Small intestine (tissue), 16 donors: ENCODE measurements at places on chromosomes 11 and 22. TPM values are rescaled to one million over a fixed set of nuclear protein-coding genes. Genes with fewer than 3 reads are reported as not detected.

DNA sequence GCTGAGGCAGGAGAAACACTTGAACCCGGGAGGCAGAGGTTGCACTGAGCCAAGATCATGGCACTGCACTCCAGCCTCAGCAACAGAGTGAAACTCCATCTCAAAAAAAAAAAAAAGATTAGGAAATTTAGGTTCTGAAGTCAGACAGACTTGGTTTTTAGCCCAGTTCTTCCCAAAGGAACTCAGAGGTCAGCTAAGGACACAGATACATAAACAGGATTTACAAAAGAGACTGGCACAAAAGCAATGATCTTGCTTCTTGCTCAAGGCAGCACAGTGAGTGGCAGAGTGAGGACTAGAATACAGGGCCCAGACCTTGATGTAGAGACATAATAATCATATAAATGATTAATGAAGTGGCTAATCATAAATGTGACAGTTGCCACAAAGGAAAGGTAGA, 25.4 kb upstream of the RRAS2 start:
- DNase-seq, result no peak
- H3K27me3 ChIP-seq, result no peaks in the 10 kb centered on the region
- H3K4me3 ChIP-seq, result no peak overlapping the region
- H3K36me3 ChIP-seq, result no peaks in the 10 kb centered on the region
- no peak overlapping the region for H3K27ac ChIP-seq

- no peak overlapping the region for H3K4me3 ChIP-seq
- DNase-seq, result peak; percentile 20
- peaks cover 2% of the 10 kb centered on the region for H3K4me1 ChIP-seq
- H3K27me3 ChIP-seq, result no peaks in the 10 kb centered on the region
- no peak overlapping the region for H3K27ac ChIP-seq
Measured at GRCh38 chr11:102603091-102603490, 22.0 kb downstream of the MMP20 start.

DNA sequence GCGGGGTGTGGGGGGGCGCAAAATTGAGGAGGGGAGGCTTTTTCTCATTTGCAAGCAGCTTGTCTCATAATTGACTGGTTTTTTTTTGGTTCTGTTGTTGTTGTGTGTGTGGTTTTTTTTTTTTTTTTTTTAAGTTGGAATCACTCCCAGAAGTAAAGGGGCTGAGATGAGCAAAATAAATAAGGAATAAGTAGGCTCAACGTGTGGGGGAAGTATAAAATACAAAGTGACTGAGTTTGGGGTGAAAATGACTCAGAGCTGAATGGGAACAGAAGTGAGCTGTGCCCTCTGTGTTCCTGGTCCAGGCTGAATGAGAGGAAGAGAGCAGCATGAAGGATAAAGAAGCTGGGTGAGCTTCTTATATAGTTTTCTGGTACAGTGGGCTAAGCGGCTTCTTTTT, 90.0 kb downstream of the GRIK4 start:
- no peaks in the 10 kb centered on the region for H3K36me3 ChIP-seq
- no peaks in the 10 kb centered on the region for H3K27me3 ChIP-seq
- DNase-seq, result no peak

DNA sequence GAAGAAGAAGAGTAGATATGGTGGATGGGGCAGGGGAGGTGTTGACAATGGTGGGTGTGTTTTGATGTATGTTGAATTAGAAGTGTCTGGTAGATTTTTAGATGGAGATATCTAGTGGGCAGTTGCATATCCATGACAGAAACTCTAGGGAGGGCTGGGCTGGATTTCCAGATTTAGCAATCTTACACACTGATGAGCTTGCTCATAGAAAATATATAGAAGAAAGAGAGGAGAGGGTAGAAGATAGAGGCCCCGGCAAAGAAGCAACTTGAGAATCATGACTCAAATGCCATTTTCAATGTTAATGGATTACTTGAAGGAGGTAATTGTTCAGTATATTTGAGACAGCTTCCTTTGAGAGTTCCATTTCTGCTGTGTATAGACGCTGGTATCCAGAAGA, 8.2 kb downstream of the REXO2 start:
- no peaks in the 10 kb centered on the region for H3K4me1 ChIP-seq
- DNase-seq, result no peak
- no peaks in the 10 kb centered on the region for H3K27me3 ChIP-seq
- no peak overlapping the region for H3K4me3 ChIP-seq
- H3K27ac ChIP-seq, result no peak overlapping the region
- H3K36me3 ChIP-seq, result peaks cover 2% of the 10 kb centered on the region

DNA sequence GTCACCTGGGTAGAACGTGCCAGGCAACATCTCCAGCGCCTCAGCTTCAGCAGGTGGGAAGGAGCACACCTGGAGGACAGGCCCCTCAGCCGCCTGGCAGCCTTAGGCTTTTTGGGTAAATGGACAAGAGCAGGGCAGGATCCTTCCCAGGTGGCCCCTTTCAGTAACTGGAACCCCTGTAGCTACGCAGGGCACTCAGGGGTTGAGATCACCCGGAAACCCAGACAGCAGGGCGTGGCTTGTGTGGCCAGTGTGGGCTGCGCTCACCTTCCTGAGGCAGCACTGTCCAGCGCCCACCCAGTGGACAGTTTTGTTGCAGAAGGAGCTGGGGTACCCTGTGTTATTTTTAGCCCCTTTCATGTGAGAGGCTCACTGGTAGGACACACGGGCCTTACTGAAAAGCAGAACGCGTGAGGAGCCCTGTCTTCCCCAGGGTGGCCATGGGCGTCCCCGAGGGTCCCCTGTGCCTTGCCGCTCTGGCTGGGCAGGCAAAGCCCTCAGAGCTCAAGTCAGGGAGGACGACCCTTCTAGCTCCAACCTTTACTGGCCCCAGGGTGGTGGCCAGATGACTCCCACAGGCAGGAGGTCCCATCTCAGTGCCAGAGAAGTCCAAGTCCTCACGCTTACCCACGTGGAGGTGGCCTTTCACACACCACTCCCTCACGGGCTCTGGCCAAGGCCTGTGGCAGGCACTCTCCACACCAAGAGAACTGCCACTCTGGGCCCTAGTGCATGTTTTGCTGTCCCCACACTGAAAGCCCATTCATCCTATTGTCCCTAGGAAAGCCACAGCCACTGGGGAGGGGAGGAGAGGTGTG, 75.8 kb downstream of the CTTN start:
- H3K4me3 ChIP-seq, result no peak overlapping the region
- DNase-seq, result no peak
- H3K36me3 ChIP-seq, result no peaks in the 10 kb centered on the region
- no peaks in the 10 kb centered on the region for H3K4me1 ChIP-seq
- H3K27me3 ChIP-seq, result no peaks in the 10 kb centered on the region

GRCh38 chr11:86592047-86592591, 80.3 kb downstream of the ME3 start:
- no peak for DNase-seq
- no peaks in the 10 kb centered on the region for H3K27me3 ChIP-seq
- peaks cover 2% of the 10 kb centered on the region for H3K36me3 ChIP-seq
- H3K27ac ChIP-seq, result no peak overlapping the region

DNA sequence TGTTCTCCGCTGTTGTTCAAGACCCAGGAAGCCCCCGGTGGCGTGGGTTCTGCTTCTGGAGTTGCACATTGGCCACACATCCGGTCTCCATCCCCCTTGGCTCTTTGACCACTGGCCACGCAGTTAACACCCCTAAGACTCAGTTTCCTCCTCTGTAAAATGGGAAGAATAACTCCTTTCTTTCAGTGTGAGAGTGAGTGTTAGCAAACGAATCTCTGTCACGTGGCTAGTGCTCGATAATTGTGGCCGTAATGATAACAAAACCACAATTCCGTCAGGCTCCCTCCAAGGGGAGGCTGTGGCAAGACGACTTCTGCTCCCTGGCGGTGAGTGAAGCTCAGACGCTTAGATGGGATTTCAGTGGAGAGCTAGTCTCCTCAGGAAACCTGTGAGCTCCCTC, 315.2 kb upstream of the B3GAT1 start:
- no peak for DNase-seq
- H3K27ac ChIP-seq, result no peak overlapping the region
- H3K4me1 ChIP-seq, result peaks cover 24% of the 10 kb centered on the region
- no peaks in the 10 kb centered on the region for H3K36me3 ChIP-seq

GRCh38 chr11:96314326-96315020, 28.5 kb downstream of the MAML2 start:
- H3K4me1 ChIP-seq, result peaks cover 13% of the 10 kb centered on the region
- no peaks in the 10 kb centered on the region for H3K36me3 ChIP-seq
- no peak for DNase-seq
- H3K4me3 ChIP-seq, result no peak overlapping the region

DNA sequence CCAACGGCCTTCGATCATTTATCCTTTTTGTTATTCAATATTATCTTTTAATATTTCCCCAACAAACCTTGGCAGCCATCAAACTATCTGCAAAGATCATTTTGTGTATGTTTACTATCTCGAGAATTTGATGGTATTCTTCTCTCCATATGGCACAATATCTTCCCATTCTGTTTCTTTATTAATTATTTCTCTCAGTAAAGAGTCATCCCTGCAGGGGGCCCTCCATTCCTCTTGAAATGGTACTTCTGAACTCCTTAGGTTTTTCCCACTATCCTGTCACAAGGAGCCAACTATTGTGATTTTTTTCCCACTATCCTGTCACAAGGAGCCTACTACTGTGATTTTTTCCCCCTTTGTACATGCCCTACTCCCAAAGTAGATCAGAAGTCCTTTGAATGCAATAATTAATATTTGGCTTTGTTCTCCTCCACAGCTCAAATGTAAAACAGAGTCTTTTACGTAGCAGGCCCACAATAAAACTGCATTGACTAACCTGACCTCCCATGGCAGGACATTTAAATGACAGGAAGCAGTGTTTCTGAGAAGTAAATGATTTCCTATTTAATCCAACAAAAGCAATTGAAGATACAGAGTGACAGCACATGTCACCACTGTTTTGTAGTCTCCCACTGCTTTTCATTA, 43.3 kb downstream of the PDGFD start:
- peak; percentile 41 for DNase-seq
- H3K4me3 ChIP-seq, result no peak overlapping the region
- H3K4me1 ChIP-seq, result peaks cover 4% of the 10 kb centered on the region
- no peaks in the 10 kb centered on the region for H3K36me3 ChIP-seq

DNA sequence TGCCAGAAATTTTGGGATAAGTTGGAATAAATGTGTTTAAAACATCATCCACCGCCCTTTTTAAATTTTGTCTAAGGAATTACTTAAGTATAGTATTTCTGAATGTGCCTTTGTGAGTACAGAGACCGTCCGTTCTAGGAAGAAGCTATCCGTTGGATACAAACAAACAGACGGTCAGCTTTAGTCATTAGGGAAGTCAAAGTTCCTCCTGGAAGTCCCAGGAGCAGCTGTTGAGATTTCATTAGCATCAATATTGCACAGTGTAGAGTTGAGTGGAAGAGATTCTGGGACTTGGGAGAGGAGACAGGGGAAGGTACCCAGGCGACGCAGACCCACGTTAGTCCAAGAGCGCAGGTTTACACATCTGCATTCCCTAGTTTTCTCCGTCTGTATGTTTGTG, 15.7 kb upstream of the ADSL start:
- H3K36me3 ChIP-seq, result no peaks in the 10 kb centered on the region
- H3K27ac ChIP-seq, result no peak overlapping the region
- H3K27me3 ChIP-seq, result no peaks in the 10 kb centered on the region

DNA sequence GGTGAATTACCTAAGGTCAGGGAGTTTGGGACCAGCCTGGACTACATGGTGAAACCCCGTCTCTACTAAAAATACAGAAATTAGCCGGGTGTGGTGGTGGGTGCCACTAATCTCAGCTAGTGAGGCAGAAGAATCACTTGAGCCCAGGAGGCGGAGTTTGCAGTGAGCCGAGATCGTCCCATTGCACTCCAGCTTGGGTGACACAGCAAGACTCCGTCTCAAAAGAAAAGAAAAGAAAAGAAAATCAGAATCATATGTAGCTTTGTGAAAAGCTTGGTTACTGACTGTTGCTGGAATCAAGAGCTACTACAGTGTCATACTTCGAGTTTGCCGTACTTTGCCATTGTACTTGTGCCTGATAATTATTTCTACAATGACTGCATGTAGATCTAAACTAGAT, 4.2 kb upstream of the TMEM135 start:
- H3K4me3 ChIP-seq, result no peak overlapping the region
- no peak overlapping the region for H3K27ac ChIP-seq
- DNase-seq, result no peak
- no peaks in the 10 kb centered on the region for H3K27me3 ChIP-seq
- no peaks in the 10 kb centered on the region for H3K36me3 ChIP-seq
- no peaks in the 10 kb centered on the region for H3K4me1 ChIP-seq

DNA sequence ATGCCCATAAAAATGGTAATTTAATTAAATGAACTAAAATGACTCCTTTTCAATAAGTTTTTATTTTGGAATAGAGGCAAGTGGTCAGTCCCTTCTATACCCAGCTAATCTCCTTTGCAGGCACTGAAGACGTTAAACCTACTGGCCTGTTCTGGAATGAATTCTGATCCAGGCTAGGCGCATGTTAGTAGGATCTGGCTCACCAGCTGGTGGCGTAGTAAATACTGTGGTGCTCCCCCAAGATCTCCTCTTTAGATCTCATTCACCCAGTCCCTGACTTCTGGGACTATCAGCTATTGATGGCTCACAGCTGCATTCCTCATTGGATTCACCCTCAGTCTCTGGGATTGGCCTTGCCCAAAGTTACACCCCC, 173.7 kb upstream of the DDI1 start:
- H3K27ac ChIP-seq, result no peak overlapping the region
- H3K4me1 ChIP-seq, result no peaks in the 10 kb centered on the region
- no peak overlapping the region for H3K4me3 ChIP-seq

DNA sequence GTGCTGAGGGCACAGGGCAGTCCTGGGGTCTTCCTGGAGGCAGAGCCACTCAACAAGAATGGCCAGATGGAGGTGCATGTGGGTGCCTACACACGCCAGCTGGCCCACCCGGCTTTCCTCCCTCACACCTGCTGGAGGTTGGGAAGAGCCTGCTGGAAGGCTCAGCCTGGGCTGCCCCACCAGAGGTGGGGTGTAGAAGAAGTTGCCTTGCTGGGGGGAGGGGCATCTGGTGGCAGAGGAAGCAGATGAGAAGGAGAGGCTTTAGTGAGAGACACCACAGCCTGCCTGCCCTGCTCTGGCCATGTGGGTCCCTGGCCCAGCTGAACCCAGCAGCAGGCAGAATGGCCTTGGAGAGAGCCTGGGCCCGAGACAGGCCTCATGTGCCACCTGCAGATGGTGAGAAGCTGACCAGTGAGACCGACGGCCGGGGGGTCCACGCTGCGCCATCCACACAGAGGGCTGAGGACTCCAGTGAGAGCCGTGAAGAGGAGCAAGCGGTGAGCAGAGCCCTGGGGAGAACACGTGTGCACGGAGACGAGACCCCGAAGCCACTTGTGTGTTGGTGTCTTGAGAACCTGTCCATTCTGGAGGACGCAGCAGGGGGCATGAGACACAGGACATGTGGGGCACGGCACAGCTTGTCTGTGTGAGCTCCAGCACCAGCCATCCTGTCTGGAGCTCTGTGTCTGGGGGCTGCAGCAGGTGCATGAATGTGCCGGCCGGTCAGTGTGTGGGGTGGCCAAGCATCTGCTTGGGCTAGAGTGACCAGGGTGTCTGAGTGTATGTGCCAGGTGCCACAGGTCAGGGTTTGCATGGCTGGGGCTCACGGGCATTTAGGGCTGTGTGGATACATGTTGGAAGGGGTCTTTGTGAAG, 2.7 kb downstream of the B4GALNT4 start:
- peaks cover 7% of the 10 kb centered on the region for H3K4me1 ChIP-seq
- DNase-seq, result no peak
- no peak overlapping the region for H3K4me3 ChIP-seq
- H3K36me3 ChIP-seq, result no peaks in the 10 kb centered on the region
- H3K27ac ChIP-seq, result no peak overlapping the region
- H3K27me3 ChIP-seq, result peaks cover 13% of the 10 kb centered on the region

GRCh38 chr22:18096823-18097222, 13.8 kb upstream of the TUBA8 start:
- no peak overlapping the region for H3K4me3 ChIP-seq
- peaks cover 5% of the 10 kb centered on the region for H3K4me1 ChIP-seq

The SCN2B gene
- under 0.01 TPM for polyA plus RNA-seq

The RIN1 gene
- 9.6 TPM for polyA plus RNA-seq

The SYT12 gene
- 3.1 TPM for polyA plus RNA-seq

The DEPDC7 gene
- polyA plus RNA-seq, result 83.9 TPM

The CAPN5 gene
- polyA plus RNA-seq, result 48.6 TPM
